ENCODE measurements at places on chromosomes 4 and X.

- DNase-seq: no peak
These were observed 27.1 kb upstream of the SPANXN4 start for GRCh38 chrX:142998447-142999198.

DNA sequence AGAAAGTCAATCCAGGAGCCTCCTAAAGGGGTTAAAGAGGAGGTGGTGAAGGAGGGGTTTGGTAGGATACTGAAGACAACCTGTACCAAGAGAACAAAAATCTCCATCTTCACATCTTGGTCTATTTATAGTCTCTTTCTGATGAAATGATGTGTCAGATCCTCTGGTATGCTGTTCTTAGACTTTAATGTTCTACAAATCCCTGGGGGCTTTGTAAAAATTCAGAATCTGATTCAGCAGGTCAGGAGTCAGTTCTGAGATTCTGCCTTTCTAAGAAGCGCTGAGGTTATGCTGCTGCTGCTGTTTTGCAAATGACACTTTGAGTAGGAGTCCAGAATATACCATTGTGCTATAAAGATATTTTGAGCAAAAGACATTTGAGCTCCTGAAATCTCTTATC lies 172.9 kb upstream of the GLRA2 start:
- no peak for DNase-seq

GRCh38 chr4:128544272-128544671 lies 256.7 kb upstream of the PGRMC2 start:
- DNase-seq: no peak

DNA sequence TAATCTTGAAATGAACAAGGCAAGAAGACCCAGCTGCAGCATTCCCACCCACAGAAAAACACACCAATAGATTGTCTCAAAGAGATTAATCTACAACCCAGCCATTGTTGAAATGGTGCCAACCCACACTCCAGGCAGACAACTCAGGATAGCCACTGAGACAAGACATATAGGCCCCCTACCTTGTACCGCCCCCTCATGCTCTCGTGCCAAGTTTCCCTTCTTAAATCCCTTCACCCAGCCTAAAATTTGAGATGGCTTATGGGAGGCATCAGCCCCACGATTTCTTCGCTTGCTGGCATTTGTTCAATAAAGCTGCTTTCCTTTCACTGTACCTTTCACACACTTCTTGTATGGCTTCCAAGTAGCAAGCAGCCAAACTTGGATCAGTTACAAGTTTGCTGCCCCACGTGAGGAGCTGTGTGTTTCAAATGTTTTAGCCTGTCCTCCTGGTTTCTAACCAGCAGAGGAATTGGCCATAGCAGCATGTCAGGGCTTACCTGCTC lies 1754.1 kb downstream of the C4orf33 start:
- no peak for DNase-seq

DNA sequence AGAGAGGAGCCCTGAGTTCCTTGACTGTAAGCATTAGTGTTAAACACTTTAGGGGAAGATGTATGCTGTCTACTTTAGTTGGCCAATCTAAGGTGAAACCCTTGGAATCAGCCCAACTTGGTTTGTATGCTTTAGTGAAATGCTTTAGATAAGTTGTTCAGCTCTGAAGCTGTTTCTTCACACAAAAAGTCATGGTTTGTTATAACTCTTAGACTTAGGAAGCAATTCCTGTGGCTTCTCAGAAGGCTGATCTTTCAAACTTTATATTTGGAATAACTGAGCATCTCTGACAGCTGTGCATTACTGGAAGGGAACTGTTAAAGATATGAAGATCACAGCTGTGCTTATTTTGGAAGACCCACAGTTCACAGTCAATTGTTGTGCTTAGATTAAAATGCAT lies 714.1 kb downstream of the FAT4 start:
- DNase-seq: no peak

GRCh38 chrX:68681443-68681941 lies 34.0 kb downstream of the STARD8 start:
- DNase-seq: no peak

- DNase-seq: no peak
These were observed at the start of gene POU4F2 for GRCh38 chr4:146638786-146639505. TSS of gene POU4F2 (plus strand) at chr4:146638893. CDS start at chr4:146639141, 248 bp downstream.

- DNase-seq: no peak
These were observed 39.0 kb downstream of the FGFBP1 start for GRCh38 chr4:15899511-15899910.

DNA sequence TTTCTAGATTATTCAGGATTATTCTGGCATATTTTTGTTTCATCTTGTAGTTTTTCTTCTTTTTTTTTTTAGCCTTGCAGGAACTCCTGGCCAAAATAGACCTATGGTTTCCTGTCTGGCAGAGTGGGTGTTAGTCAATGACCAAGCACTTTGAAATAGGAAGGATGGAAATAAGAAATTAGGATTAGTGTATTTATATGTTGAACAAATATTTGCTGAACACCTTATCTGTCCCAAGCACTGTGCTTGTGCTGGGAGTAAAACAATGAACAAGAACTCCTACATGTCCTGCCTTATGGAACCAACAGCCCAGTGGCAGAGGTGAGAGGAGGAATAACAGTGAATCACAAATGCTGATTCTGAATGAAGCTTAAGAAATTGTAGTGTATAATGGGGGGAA lies 4.5 kb downstream of the MMRN1 start:
- no peak for DNase-seq

DNA sequence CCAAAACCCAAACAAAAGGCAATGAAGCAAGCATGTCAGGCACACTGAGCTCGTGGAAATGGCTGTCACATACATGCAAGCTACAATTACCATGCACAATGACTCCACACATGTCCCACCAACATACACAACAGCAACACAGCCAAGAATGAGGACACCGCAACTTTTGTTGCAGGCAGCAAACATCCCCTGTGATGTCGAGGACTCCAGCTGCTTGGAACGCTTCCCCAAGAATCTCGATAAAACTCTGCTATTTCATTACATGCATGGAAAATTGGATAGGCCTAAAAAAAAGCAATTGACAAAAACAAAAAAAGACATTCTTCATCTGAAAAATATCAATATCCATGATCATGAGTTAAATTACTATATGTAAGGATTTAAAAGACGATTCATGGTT lies 11.8 kb downstream of the ANOS1 start:
- no peak for DNase-seq

GRCh38 chrX:47933946-47934345 lies 69.8 kb downstream of the ZNF182 start:
- DNase-seq: no peak

DNA sequence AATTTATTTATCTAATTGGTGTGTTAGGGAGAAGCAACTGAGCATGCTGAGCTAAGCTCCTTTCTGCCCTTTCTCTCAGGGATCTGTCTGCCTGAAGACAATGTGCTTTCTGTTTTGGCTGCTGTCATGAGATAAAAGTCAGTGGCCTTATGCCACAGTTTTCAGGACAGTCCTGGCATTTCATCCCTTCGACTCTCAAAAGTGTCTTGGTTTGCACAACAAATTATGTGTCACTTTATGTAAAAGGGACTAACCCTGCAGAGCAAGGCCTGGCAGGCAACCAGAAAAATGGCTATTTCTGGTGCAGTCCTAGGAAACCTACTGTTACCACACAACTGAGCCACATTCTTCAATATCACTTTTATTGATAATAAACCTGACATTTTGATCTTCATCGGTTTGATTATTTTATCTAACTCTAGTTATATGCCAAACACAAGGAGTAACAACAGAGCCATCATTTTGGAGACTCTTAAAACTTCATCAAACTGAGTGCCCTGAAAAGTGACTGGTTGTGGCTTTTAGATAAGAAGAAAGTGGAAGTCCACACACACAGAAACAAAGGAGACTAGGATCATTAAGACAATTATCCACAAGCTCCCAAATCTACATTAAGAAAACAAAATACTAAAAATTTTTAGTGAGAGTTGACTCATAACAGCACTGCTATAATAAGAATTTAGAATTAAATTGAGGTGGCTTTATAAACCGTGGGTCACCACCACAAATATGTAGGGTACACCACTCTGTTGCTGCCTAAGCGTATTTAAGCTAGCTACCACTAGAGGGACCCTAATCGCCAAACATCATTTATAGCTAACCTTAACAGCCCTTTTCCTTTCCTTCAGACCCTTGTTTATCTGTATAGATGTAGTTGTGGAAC lies 95.9 kb upstream of the PTPN13 start:
- DNase-seq: no peak

DNA sequence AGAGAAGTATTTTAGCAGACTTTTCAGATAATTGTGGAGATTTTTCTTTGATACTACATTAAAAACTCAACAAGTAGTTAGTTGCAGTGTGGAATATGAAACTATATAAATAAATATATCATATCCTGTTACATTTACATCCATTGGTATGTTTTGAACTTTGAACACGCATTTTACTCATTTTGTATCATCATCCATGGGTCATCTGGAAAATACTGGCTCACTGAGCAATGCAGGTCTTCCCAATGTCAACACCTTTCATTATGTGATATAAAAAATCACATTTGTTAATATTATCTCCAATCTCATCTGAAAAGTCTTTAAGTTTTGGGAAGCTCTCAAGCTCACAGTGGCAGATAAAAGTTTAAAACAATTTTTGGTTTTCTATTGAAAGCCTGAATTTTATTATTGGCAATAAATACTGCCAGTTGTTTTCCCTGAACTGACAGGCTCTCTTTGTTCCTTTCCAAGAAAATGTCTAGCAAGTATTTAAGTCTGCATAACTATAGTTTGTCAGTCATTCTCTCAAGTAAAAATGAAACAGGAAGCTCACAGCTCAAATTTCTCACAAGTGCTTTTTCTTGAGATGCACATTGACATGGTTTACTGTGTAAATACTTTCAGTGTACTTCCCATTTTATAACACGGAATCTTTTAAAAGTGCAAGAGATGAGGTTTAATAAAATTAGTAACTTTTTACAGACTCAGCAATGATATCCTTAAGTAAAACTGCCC lies 183.5 kb upstream of the GPC4 start:
- no peak for DNase-seq

GRCh38 chrX:13123247-13123856 lies 78.9 kb upstream of the FAM9C start:
- DNase-seq: no peak

- no peak for DNase-seq
These were observed 33.6 kb downstream of the RPGR start for GRCh38 chrX:38293741-38294140.
